CD8-positive, alpha-beta memory T cell (primary cell): ENCODE measurements at places on chromosomes 3 and 15. TPM values are rescaled to one million over a fixed set of nuclear protein-coding genes. Genes with fewer than 3 reads are reported as not detected.

- no peak for DNase-seq
- H3K27ac ChIP-seq, result no peak overlapping the region
- peaks cover 44% of the 10 kb centered on the region for H3K4me1 ChIP-seq
- H3K27me3 ChIP-seq, result no peaks in the 10 kb centered on the region
- H3K36me3 ChIP-seq, result no peaks in the 10 kb centered on the region
Measured at GRCh38 chr3:196634224-196634623, 5.3 kb upstream of the NRROS start.

The CD86 gene
- 1.2 TPM for total RNA-seq

DNA sequence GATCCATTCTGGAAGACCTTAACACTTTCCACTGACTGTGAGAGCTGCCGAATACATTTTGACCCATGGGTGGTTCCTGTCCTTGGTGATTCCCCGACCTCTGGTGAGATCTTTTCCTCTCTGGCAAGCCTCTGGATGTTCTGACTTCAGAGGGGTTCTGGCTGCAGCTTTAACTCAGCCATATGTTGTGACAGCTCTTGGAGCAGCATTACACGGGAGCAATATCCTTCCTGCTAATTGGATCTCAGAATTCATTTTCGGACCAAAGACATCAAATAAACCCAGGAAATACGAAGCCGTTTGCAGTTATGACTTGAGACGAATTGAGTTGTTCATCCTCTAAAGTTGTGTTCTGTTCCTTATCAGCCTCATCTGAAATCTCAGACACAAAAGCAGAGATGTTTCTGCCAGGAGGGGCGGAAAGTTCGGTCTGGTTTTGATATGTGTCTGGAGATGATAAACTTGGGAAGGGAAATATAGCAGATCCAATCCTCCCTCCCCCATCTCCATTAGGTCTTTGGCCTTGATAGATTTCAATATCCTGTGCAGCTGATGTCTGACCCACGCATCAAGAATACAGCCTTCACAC is 10.0 kb downstream of the TMEM158 start:
- H3K27ac ChIP-seq, result no peak overlapping the region
- H3K36me3 ChIP-seq, result no peaks in the 10 kb centered on the region
- no peaks in the 10 kb centered on the region for H3K27me3 ChIP-seq
- DNase-seq, result no peak
- H3K4me3 ChIP-seq, result no peak overlapping the region

- no peak overlapping the region for H3K27ac ChIP-seq
- H3K36me3 ChIP-seq, result no peaks in the 10 kb centered on the region
- no peak for DNase-seq
- H3K27me3 ChIP-seq, result no peaks in the 10 kb centered on the region
Measured at GRCh38 chr3:113557374-113557773, 25.0 kb downstream of the SIDT1 start.

The SORD gene
- 23.1 TPM for total RNA-seq

DNA sequence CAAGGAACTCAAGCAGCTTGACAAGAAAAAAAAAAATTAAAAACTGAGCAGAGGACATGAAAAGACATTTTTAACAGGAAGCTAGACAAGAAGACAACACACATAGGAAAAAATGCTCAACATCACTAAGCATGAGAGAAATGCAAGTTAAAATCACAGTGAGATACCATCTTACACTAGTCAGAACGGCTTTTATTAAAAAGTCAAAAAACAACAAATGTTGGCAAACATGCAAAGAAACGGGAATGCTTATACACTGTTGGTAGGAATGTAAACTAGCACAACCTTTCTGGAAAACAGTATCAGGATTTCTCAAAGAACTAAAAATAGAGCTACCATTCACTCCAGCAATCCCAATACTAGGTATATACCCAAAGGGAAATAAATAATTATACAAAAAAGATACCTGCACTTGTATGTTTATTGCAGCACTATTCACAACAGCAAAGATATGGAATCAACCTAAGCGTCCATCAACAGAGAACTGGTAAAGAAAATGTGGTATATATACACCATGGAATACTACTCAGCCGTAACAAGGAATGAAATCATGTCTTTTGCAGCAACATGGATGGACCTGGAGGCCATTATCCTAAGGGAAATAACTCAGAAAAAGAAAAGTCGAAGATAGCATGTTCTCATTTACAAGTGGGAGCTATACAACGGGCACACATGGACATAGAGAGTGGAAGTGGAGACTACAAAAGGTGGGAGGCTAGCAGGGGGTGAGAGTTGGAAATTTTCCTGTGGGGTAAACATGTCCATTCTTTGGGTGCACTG is 5.2 kb downstream of the GOLIM4 start:
- H3K27me3 ChIP-seq, result peaks cover 5% of the 10 kb centered on the region
- DNase-seq, result no peak
- no peak overlapping the region for H3K4me3 ChIP-seq

The TMEM158 gene
- 0.11 TPM for total RNA-seq

The GPR27 gene
- 2.3 TPM for total RNA-seq
